Activated CD8-positive, alpha-beta memory T cell treated with anti-CD3 and anti-CD28 coated beads for 1 hour (primary cell): ENCODE measurements at places on chromosomes 13 and 19.

DNA sequence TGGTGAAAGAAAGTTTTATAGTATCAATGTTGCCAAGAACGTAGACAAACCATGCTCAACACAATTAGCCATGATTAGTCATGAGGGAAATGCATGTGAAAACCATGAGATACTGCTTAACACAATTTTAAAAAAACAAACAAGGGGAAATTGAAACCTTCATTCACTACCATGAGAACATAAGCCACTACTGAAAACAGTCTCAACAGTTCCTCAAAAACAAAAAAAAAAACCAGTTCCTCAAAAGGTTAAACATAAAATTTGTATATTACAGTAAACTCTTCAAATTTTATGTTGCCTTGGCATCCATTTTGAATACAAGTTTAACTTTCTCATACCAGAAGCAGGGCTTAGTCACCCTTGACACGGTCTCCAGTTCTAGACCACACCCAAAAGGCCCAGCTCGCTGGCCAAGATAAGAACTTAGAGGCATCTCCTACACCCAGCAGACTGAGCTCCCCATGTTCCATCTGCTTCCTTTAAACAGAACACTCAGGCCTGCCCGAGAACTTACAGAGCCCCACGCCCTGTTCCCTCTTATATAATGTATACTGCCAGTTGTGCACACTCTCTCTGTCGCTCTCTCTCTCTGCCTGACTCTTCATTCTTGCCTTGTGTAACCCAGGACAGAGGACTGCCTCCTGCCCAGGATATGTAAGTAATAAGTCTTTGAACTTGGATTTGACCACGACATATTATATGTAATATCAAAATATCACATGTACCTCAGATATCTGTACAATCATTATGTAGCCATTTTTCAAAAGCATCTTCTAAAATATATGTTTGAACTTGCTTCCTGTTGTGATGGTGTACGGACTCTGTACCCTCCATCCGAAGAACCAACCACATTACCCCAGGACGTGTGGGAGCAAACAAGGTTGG lies 67.4 kb downstream of the STK24 start:
- DNase-seq: no peak

DNA sequence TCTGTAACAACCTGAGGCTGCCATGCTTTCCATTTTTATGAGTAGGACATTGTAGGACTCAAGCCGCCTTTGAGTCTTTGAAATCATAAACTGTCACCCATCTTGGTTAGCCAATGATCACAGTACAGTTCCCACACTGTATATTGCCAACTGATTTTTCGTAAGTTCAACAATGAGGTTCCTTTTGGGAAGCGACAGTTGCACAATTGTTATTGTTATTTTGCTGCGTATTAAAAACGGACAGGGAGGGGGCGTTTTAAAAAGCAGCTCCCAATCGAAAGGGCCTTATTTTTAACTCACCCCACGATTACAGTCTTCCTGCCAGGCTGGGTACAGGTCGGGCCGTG lies 601 bp downstream of the SLC46A3 start:
- no peak for DNase-seq

GRCh38 chr13:75762076-75762937 lies 126.2 kb downstream of the LMO7 start:
- no peak for DNase-seq

GRCh38 chr13:66778461-66778860 lies 451.7 kb downstream of the PCDH9 start:
- no peak for DNase-seq

- no peak for DNase-seq
Measured at GRCh38 chr13:94232161-94232950, 247.1 kb downstream of the DCT start.

- DNase-seq: no peak
Measured at GRCh38 chr13:23856008-23856750, 33.0 kb downstream of the MIPEP start.

- no peak for DNase-seq
Measured at GRCh38 chr19:53507523-53508442, 30.2 kb upstream of the ZNF331 start.

- DNase-seq: no peak
Measured at GRCh38 chr13:38463048-38463447, 113.4 kb downstream of the UFM1 start.

- DNase-seq: no peak
Measured at GRCh38 chr13:50731400-50731799, 112.1 kb downstream of the DLEU7 start.

DNA sequence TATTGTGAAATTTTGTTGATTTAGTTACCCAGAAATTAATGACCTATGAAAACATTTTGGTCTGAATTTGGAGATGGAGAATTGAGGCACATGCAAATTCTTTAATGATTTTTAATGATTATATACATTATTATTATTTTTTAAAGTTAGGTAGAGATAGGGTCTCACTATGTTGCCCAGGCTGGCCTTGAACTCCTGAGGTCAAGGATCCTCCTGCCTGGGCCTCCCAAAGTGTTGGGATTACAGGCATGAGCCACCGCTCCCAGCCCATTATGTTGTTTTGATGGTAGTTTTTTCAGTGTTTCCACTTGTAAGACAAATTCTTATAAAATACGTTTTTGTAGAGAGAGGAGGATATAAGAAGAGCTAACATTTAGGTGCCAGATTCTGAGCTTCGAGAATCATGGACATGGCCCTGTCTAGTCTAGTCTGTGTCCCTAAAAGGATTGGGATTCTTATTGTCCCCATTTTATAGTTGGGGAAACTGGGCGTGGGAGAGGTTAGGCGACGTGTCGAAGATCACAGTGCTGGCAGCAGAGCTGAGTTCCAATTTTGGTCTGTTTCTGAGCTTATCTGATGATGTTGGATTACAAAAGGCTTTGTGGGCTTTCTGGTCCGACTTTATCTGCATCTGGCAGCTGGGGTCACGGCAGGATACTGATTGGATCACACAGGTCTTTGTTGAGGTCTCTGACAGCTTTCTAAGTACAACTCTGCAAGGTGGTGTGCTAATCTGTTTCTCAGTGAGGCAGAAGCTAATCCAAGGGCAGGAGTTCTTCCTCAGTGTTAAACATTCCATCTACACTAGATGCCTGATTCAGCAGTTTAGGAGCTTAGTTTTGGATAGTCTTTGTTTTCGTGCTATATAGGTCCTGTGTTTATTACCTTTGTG lies 7.5 kb upstream of the WDR88 start:
- no peak for DNase-seq

GRCh38 chr19:57008432-57008831 lies 111.4 kb upstream of the USP29 start:
- DNase-seq: no peak

DNA sequence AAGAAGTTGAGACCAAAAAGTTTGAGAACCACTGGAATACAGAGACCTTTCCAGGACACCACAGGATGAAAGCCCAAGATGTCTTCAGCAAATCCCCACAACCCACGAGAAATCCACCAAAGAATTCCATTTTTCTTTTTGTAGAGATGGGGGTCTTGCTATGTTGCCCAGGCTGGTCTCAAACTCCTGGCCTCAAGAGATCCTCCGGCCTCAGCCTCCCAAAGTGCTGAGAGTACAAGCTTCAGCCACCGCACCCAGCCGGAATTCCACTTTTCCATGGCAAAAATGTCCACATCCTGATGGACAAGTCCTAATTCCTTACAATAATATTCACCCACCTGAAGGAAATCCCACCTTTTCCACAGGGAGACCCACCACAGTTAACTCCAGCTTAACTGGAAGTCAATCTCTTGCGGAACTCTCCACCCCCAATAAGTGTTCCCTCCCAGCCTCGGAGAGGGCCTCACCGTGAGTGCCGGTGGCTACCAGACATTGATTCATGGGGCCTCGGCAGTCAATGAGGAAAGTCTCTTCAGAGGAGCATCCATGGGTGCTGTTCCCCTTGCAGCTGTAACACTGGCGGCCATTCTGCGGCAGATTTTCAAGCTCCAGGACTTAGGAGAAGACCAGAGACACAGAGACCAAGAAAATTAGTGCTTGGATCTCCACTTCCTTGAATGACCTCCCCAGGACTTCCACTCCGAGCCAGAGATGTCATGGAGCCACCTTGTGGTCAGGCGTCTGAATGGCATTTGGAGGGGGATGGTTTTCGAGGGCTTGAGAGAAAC lies 12.3 kb upstream of the CADM4 start:
- no peak for DNase-seq

DNA sequence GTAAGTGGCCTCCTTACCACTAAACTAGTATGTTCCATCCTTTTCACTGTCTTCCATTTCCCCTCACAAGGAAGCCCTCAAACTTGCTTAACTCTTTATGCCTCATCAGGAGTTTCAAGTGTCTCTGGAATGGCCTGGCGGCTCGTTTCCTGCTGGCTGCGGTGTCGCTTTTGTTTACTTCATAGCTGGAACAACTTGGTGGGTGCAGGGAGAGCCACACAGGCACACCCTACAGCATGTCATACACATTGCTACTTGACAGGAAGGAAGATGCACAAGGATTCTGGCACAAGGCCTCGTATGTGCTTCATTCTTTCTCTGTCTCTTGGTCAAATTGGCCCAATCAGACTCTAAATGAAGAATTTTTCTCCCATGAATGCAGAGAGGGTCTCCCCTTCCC lies 488.3 kb downstream of the FOXO1 start:
- DNase-seq: no peak

DNA sequence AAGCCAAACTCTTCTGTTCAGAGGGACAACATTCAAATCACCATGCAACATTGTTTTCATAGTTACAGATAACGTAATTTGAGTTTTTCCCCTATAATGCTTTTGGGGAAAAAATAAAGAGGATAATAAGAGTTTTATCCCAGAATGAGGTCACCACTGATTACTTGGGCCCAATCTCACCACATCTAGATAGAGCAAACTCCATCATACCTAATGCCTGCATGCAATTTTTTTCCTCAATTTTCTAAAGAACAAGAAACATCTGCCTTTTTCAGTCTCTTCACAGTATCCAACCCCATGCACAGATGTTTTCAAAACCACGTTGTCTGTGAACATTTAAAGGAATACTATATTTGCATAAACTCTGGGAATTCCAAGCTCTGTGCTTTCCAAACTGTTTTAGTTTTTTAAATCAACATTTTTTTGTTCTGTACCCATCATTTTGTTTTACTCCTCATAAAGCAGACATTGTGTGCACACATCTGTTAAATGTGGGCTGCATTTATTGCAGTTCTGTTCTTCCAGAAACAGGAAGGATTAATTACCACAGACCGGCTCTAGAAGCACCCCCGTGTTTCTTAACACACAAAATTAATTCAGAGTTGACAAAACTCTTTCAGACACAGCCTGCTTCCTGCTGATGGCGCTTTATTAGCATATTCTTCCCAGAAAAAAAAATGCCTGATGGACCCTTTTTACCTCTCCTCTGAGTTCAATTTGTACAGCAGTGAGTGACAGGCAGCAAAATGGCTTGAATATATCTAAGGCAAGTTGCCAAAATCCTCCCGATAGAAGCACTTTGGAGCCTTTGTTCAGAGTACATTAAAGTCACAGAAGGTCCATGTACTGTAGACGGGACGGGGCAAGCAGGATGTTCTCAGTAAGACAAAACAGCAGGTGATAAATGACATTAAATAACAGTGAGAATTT lies 1171.9 kb downstream of the EFNB2 start:
- no peak for DNase-seq

DNA sequence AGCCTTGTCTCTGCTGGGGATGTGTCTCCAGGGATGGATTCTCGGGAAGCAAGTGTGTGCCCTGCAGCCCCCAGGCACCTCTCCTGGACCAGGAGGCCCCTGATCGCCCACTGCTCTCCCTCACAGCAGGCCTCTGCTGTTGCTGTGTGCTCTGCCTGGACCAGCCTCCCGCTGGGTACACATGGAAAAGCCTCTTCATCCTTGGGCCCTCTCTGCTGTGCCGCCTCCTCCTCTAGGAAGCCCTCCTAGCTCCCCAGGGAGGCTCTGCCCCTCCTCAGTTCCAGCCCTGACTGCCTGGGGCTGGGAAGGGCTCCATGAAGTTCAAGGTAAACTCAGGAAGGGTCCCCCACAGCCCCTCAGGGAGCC lies 12.0 kb downstream of the NDUFA11 start:
- DNase-seq: no peak

- DNase-seq: no peak
Measured at GRCh38 chr13:50122455-50122854, 107.2 kb downstream of the KCNRG start.

GRCh38 chr19:49854378-49855263 lies 3.7 kb downstream of the PTOV1 start:
- no peak for DNase-seq

DNA sequence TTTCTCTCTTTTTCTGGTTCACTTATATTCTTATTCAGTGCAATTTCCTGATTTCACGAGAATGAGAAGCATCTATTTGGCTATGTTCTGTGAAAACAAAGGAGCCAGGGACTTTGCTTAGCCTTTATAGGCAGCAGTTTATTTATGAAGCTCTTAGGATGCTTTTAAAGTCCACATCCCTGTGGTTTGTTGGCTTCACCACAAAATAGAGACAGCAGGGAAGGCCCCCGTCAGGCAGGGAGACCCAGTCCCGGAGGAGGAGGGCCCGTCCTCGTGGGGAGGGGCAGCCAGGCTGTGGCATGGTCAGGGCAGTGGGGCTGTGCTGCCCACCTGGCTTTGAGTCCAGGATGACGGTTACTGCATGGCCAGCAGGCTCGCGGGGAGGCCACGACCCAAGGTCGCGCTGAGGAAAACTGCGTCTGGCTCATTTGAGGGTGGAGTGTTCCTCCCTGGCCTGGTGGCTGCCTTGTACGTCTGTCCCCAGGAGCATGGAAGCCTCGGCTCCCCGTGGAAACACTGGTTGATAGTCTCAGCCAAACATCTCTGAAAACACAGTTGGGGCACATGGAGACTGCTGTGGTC lies 92.7 kb downstream of the ATP11A start:
- DNase-seq: no peak

DNA sequence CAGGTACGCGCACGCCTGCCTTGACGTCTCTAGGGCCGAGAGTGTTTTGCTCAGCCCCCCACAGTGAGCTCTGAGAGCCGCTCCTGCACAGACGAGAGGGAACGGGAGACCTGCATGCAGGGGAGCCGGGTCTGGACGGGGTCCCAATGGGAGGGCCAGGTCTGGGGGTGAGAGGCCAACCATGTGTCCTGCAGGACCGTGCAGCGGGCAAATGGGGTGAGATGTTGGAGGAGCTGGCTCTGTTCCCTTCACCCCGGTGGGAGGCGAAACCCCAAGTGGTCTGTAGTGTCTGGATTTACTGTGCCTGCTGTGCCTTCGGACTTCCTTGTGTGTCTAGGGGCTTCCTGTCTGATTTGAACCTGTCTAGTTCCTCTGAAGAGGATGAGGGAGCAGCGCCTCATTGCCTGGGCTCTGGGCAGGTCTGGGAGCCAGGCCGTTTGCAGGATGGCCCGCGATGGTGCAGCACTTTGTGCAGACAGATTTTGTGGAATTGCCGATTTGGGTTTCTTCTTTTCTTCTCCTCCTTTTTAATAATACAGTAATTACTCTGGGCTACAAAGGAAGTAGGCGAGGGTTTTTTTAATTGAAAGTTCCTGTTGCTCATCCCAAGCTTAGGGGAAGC lies 2.1 kb downstream of the CSNK1G2 start:
- no peak for DNase-seq

GRCh38 chr13:108929532-108930206 lies 300.3 kb downstream of the MYO16 start:
- no peak for DNase-seq

DNA sequence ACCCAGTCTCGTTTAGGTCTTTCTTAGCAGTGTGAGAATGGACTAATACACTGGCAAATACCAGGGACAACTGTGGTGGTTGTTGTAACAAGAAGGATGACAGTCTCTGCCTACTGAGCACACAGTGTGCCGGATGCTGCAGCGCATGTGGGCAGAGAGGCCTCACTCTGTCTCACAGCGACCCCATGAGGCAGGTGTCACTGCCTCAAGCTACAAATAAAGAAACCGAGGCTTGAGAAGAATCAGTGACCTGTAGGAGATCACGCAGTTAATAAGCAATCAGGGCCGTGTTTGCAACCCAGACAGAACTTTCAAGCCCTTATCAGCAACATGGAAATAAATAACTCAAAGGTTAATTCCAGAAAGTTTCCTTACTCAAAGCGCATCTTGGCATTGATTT lies 40.5 kb upstream of the GAS6 start:
- DNase-seq: no peak
